Right hindlimb (tissue), 1 donor: ENCODE measurements at places on chromosomes 13 and 19.

GRCh38 chr19:48059331-48059730 is 15.5 kb upstream of the CABP5 start:
- DNase-seq = no peak

DNA sequence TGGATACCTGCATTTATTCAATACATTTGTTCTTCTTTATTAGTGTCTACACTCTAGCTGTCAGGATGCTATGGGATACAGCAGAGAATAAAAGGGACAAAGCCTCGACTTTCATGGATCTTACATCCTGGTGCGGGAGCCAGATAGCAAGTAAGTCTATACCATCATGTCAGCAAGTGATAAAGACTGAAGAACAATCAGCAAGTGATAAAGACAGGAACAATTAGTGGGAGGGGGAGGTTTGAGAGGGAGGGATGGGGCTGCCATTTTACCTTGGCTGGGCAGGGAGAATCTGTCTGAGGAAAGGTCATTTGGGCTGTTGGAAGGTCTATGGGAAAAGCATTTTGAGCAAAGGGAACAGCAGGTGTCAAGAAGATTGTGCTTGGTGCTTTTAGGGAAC is 2.6 kb upstream of the UBE2S start:
- no peak for DNase-seq

GRCh38 chr13:100544866-100545683 is 43.5 kb downstream of the GGACT start:
- no peak for DNase-seq

- DNase-seq = no peak
Observed at GRCh38 chr13:34748596-34748995, 193.5 kb upstream of the NBEA start.

DNA sequence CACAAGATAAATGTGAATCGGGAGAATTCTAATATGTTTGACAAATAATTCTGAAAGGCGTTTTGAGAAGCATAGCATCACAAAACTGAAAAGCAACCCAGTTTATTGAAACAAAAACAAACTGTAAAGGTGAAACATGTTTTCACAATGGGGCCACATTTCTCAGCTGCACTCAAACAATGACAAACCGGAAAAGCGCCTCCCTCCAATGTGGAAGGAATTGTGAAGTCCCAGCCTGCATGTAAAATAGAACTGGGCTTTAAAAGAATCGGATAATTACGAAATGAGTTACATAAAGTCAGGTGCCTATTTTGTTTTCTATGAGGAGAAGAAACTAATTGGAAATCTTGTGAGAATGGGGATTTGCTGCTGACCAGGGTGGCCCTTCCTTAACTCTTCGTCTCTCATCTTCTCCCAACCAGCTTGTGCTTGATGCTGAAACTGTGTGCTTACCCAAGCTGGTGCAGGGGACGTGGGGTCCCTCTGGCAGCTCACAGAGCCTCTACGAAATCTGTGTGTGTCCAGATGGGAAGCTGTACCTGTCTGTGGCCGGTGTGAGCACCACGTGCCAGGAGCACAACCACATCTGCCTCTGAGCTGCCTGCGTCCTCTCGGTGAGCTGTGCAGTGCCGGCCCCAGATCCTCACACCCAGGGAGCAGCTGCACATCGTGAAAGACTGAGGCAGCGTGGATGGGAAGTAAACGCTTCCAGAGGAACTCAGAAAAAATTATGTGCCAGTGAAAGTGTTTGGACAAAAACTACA is 109.4 kb downstream of the SACS start:
- no peak for DNase-seq

DNA sequence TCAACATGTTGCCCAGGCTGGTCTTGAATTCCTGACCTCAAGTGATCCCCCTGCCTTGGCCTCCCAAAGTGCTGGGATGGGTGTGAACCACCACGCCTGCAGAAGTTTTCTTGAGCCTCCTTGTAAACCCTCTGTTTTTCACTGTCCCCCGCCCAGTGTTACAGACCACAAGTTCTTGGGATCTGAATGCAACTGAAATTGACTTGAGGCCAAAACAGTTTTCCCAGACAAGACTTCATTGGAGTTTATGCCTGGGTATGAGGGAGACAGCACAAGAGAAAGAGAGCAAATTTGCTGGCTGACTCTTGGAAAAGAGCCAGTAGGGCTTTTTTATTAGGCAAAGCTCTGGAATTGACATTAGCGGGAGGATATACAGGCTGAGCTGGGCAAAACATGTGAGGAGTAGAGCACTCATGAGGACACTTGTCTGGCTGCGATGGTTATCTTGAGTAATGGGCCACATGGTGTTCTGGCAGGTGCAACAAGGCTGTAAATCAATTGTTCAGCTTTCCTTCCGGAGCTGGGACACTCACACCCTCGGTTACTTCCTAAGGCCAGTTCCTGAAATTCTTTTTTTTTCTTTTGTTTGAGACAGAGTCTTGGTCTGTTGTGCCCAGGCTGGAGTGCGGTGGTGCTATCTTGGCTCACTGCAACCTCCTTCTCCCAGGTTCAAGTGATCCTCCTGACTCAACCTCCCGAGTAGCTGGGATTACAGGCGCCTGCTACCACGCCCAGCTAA is 12.7 kb upstream of the HNRNPL start:
- DNase-seq = peak; percentile 89

DNA sequence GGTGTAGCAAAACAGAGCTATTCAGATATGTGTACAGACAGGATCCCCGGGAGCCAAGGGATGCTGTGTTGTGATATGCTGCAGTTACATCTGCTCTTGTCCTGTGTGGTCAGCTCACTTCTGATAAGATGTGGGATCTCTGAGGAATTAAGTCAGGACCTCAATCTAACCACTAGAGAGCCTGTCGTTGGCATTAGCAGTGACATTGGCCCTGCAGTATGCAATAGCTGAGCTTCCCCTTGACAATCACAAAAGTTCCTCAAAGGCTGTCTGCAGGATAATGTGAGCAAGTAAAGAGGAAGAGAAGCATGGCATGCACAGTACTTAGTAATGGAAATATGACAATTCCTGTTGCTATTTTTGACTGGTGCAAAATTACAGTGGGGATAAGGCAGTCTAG is 203.4 kb upstream of the MIR17HG start:
- DNase-seq = no peak

DNA sequence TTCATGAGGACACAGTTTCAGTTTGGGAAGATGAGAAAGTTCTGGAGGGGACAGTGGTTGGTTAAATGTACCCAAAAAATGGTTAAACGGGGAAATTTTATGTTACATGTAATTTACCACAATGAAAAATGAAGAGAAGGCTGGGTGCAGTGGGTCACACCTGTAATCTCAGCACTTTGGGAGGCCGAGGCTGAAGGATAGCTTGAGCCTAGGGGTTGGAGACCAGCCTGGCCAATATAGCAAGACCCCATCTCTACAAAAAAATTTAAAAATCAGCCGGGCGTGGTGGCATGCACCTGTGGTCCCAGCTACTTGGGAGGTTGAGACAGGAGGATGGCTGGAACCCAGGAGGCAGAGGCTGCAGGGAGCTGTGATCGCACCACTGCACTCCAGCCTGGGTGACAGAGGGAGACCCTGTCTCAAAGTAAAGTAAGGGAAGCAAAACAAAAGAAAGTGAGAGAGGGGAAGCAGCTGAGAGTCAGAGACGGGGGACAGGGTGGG is 17.2 kb downstream of the GNG7 start:
- no peak for DNase-seq

DNA sequence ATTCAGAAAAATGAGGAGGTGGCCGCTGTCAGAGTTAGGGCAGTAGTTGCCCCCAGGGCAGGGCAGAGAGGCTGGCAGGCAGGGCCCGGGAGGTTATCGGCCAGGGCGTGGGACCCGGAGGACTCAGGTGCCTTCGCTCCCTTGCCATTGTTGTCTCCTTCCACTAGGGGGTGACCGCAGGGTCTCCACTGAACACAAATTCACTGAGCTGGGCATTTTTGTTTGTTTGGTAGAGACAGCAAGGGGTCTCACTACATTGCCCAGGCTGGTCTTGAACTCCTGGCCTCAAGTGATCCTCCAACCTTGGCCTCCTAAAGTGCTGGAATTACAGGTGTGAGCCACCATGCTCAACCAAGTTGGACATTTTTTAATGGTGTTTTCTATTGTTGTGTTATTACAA is 25.1 kb downstream of the CARS2 start:
- DNase-seq = no peak

GRCh38 chr19:40165362-40165937 is 25.8 kb upstream of the MAP3K10 start:
- DNase-seq = peak; percentile 35

DNA sequence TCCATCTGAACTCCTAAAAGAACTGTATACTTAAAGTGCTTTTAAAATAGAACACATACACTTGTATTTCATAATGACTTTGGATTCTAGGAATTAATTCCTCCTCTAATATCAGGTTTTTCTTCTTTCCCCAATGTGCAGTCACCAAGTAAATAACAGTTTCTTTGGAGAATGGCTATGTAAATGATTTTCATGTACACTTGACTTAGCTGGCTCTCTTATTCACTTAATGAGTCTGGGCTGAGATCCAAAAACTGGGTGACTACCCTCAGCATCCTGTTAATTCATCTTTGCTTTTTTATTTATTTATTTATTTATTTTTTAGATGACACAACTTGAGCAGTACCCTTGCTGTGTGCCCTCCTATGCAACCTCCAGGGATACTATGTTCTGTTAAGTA is 1003.7 kb downstream of the SLITRK1 start:
- DNase-seq = no peak

DNA sequence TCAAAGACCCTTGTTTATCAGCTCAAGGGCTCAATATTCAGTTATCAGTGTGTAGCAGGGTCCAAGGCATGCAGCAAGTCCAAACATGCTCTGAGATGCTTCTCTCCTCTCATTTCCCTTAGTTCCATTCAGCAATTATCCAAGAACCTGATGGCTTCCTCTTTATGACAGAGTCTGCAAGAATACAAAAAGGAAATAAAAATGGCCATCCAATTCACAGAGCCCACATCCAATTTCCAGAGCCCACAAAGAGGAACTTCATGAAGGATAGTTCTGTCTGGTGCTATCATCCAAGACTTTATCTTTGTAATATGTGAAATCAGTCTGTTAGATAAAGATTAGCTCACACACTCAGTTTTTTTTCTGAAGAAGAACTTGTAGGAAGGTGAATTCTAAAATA is 217.2 kb downstream of the LACC1 start:
- no peak for DNase-seq
